ENCODE measurements at places on chromosomes 1 and 21. TPM values are rescaled to one million over a fixed set of nuclear protein-coding genes. Genes with fewer than 3 reads are reported as not detected.

DNA sequence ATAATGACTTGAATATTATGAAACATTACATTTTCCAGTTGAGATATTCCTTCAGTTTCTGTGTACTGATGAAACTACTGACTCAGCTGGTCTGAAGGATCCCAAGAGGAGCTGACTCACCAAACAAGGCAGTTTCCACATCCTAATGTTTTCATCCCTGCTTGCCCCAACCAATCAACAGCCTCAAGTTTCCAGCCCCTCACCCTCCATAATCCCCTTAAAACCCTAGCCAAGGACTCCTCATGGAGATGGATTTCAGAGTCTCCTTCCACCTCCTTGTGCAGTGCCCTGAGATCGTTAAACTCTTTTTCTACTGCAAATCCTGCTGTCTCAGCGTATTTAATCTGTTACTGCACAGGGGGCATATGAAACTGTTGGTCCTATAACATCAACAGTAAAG lies 83.1 kb upstream of the HAO2 start:
- H3K4me3 ChIP-seq, result no peak overlapping the region
- DNase-seq, result no peak
- H3K27ac ChIP-seq, result no peak overlapping the region
- H3K27me3 ChIP-seq, result no peaks in the 10 kb centered on the region

Gene GTF2B
- 31.4 TPM for total RNA-seq

DNA sequence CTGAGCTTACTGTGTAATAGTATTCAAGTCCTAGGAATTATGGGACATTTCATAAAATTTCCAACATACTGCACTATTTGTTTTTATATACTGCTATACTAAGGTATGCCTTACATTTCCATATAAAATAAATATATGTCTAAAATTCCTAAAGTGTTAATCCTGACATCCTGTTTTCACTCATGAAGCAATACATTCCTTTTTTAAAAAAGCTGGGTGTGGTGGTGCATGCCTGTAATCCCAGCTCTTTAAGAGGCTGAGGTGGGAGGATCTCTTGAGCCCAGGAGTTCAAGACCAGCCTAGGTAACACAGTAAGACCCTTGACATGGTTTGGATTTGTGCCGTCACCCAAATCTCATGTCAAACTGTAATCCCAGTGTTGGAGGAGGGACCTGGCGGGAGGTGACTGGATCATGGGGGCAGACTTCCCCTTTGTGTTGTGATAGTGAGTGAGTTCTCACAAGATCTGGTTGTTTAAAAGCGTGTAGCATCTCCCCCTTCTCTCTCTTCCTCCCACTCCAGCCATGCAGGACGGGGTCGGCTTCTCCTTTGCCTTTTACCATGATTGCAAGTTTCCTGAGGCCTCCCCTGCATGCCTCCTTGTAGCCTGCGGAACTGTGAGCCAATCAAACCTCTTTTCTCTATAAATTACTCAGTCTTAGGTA lies 5.8 kb downstream of the CDC42BPA start:
- H3K4me1 ChIP-seq, result no peaks in the 10 kb centered on the region
- no peak overlapping the region for H3K4me3 ChIP-seq
- H3K27me3 ChIP-seq, result no peaks in the 10 kb centered on the region
- no peak for DNase-seq
- H3K36me3 ChIP-seq, result no peaks in the 10 kb centered on the region

Gene HFM1
- total RNA-seq, result not detected

Gene PTTG1IP
- 462 TPM for total RNA-seq

DNA sequence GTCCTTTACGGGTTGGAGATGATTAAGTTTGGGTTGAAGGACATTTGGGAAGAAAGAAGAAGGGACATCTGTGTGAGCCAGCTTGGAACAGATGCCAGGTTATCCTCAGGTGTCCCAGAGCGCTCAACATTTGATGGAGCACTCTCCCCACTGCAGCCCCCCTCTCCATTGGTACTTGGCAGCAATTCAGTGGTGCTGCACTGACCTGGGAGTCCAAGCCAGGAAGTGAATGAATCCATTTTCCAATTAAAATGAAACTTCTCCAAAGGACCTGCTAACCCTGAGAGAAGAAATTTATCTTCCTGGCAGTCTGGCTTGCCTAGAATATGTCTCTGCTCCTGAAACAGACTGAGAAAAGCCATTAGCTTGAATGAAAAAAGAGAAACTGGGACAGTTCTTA lies 67.1 kb downstream of the FGGY start:
- H3K27me3 ChIP-seq, result no peaks in the 10 kb centered on the region
- no peak overlapping the region for H3K27ac ChIP-seq
- no peak for DNase-seq
- no peaks in the 10 kb centered on the region for H3K4me1 ChIP-seq
- H3K4me3 ChIP-seq, result no peak overlapping the region

DNA sequence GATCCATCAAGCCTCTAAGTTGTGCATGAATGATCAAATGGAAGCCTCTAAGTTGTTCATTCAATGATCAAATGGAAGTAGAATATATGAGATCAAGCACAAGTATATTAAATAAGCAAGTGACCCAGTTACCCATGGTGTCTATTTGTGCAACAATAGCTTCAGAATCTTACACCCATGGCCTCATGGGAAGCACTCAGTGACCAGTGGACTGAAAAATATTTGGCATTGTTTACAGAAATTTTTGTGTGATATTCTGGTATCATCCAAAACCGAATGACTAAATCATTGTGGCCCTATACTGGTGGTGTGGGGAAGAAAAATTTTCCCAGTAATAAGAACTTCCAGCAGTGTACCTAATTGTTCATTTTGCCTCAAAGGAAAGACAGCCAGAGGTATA lies 46.6 kb downstream of the DUSP10 start:
- H3K36me3 ChIP-seq, result no peaks in the 10 kb centered on the region
- H3K4me3 ChIP-seq, result no peak overlapping the region
- H3K4me1 ChIP-seq, result no peaks in the 10 kb centered on the region

Gene GBP4
- 5.0 TPM for total RNA-seq

Gene RGS1
- total RNA-seq, result 10.9 TPM

- H3K4me1 ChIP-seq, result no peaks in the 10 kb centered on the region
- no peaks in the 10 kb centered on the region for H3K36me3 ChIP-seq
- H3K4me3 ChIP-seq, result no peak overlapping the region
Observed at GRCh38 chr21:15433091-15433490, 296.7 kb upstream of the USP25 start.

DNA sequence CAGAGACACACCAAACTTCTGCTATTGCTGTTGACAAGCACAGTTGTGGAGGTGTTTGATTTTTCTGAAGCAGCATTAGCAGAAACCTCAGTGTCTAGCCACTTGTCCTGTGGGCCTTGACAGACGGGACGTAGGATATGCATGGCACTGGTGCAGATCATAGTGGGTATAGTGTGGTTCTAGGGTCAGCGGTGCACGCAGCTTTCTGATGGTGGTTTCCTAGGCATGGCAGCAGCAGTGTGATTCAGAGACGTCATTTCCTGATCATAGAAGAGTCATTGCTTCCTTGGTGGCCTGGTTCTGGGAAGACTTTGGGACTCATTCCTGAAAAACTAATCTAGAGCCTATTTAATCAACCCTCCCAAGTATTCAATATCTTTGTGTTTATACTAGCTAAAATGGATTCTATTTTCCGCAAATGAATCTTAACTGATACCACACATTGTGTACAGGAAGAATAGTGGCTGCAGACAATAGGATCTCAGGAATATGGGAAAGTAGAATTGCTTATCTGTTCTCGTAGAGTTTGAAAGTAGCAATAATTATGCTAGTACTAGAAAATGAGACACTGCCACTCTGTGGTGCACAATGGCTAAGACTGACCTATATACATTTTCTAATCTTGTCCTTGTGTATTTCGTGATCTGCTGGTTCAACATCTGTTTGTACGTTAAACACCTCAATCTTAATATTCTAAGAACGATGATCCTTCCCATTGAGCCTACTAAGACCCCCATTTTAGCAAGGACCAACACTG lies 2.8 kb upstream of the USP1 start:
- H3K4me1 ChIP-seq, result no peaks in the 10 kb centered on the region
- no peaks in the 10 kb centered on the region for H3K36me3 ChIP-seq
- no peak overlapping the region for H3K4me3 ChIP-seq
- no peak overlapping the region for H3K27ac ChIP-seq
- DNase-seq, result no peak
